ENCODE measurements at places on chromosomes 2 and 18.

- DNase-seq = no peak
Measured at GRCh38 chr2:65436824-65437221, 4.4 kb upstream of the SPRED2 start.

DNA sequence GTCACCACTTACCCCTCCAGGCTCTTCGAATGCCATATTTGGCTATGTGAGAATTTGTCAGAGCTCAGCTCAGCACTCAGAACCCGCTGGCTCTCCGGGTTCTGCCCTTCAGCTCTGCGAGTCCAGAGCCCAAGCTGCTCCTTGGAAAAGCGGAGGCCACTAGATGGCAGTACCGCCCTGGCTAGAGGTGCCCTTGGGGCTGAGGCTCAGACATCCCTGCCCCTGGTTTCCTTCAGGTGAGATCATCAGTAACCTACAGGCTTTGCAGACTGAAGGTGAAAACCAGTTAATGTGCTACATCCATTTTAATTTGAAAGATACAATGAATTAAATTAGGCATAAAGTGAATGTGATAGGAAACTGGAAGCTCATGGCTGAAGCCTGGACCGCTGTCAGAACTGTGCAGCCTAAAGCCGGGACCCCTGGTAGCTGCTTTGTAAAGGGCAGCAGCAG, 285.6 kb downstream of the AGAP1 start:
- peak; percentile 40 for DNase-seq

DNA sequence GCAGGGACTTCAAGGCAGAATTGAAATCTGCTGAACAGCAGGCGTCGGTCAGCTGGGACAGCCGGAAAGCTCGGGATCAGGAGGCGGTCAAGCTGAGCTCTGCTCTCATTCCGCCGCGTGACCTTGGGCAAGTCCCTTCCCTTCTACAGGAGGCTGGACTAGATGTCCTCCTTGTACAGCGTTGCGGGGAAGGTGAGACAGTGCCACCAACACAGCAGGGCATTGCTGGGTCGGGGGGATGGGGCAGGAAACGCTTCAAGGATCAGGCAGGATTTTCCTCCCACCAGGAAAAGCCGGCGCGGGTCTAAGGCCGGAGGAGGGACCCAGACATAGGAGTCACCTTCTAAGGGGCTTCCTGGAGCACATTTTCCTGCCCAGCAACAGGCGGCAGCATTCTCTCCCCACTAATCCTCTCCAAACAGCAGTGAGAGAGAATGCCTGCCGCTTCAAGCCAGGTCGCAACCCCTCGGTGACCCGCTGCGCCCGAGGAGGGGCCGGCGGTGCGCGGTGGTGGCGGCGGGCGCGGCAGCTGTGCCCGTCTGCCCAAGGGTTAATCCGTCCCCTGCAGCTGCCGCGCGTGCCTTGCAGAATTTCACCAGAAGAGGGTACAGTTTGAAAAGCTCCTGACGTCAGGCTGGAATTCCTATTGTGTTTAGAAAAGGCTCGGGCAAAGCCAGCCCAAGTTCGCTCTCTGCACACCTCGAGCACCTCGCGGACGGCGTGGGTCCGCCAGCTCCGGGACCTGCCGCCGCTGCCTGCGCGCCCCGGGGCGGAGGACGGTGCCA, at the start of gene KCNF1:
Gene KCNF1 (plus strand): TSS at position 644 of the 785 bp plus-strand sequence. CDS start 493 bp downstream, outside the sequence.
- DNase-seq = peak; percentile 14

- DNase-seq = no peak
Measured at GRCh38 chr2:23460993-23461392, 76.0 kb downstream of the KLHL29 start.

DNA sequence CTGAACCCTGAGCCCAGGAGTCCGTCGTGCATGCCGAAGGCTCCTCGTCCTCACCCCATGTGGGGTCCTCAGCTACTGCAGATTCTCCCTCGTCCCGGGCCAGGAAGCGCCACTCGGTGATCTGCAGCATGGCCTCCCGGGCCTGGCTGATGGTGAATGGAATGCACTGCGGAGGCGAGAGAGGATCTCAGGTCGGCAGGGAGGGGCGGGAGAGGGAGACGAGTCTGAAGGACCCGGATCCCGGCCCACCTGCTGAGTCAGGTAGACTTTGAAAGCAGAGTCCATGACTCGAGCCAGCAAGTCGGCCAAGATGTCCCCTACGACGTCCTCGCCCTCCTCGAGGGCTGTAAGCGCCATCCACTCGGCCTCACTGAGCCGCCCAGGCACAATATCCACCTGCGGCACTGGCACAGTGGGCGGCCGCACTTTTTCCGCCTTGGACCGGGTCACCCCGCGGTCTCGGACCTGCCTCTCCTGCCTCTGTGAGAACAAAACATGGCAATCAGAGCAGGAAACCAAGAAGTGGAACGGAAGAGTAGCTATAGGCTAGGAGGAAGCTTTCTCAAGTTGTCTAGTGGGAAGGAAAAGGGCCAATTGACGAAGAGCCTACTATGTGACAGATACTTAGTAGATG, 5.5 kb downstream of the C2orf81 start:
- no peak for DNase-seq

DNA sequence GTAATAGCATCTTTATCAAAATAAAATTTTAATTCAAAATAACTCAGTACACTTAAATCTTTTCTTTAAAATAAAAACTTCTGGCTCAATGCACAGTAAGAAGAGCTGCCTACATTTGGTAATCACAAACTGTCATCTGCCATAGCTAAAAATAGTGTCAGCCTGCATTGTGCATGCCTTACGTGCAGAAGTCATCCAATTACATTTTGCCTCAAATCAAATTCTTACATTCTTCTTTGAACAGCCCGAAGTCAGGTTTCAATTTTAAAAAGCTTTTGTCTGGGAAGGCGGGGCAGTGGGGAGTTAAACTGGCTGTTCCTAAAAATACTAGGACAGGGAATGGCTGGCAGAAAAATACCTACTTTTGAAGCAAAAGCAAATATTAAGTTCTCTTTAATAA, 51.1 kb downstream of the RTN4 start:
- peak; percentile 30 for DNase-seq

DNA sequence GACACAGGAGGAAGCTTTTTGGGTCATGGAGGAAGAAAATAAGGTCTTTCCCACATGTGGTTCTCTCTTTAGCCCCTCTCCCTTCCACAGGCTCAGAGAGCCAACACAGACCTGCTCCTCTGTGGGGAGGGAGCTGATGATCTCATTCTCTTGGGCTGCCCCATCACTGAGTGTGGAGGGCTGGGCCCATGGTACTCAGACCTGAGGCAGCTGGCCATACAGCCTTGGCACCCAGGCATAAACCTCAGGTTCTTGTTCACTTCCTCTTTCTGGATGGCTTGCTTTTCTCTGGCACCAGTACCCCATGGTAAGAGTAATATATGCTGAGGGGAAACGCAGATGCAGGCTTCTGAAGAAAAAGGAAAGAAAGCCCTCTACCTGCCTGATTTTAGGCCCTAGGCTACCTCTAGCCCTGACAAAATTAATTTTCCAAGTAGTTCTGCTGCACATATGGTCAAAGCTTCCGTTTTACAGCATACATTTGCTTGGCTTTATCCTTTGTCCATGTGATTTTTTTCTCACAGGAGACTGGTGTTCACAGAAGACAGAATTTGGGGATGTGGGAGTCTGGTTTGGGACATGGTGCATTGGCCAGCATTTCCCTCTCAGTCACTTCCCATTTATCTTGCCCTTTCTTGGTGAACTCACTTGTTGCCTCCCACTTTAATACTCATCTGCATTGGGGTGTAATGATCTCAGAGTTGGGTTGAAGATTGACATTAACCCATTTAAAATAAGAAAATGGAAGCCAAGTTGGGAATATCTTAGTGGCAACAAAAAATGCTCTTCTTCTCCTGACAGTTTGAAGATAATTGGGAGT, 11.1 kb downstream of the DHRS9 start:
- no peak for DNase-seq

DNA sequence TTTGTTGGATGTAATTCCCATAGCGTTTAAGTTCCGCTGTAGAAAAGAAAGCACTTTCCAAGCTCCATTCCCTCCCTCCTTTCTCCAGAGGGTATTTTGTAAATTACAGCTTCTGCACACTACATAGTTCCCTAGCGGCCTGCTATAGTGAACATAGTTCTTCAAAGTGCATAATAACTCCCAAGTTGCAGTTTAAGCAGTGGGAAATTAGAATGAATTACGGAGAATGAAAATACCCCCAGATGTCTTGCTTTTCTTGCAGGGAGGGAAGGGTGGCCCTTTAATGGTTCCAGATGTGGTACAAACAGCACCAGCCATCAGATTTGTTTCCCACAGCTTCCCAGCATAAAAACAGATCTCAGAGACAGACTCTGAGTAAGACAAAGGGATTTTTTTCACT, 893.9 kb downstream of the SUCLG1 start:
- no peak for DNase-seq

DNA sequence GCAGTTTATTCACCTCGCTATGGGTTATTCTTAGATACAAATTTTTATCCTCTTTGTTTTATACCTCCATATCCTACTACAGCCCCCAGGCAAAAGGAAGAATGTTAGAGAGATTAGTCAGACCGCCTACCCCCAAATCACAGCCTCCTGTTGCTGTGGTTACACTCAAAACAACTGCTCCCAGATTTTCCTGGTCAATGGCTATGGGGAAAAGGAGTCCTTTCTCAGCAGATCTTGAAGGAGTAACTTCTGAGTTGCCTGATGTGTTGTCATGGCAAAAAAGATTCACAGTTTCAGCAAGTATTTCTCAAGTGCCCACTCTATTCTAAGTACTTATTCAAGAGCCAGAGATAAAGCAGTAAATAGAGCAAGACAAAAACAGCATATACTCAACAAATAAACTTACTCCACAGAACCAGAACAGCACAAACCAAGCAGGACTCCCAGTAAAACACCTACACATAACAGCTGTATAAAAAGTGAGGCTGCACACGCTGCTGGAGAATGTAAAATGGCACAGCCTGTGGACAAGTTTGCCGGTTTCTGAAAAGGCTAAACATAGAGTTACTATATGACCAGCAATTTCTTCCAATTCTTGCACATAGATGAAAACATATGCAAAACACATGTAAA, 104.8 kb downstream of the NOL10 start:
- DNase-seq = peak; percentile 57
